Upper lobe of right lung (tissue), 1 donor: ENCODE measurements at places on chromosomes 2 and 18.

- no peak for DNase-seq
Measured at GRCh38 chr2:158253170-158253569, 151.5 kb downstream of the UPP2 start.

DNA sequence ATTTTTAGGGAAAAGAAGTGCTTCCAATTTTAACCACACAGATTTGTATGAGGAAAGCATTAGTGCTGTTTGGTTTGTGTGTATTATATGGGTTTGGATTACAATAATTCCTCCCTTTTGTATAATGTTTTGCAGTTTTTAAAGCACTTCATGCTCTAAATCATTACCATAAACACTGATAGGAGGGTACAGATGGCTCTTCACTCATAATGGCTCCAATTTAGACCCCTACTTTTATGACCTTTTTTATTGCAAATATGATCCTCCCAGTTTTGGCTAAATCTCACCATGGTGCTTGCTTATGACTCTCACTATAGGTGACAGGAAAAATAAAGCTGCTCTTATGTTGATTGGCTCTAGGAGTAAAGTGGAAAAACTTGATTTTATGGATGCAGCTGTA is 23.8 kb upstream of the TMEM17 start:
- no peak for DNase-seq

GRCh38 chr2:196604196-196604595 is 35.3 kb upstream of the CCDC150 start:
- DNase-seq = no peak

GRCh38 chr2:227881866-227882517 is 10.6 kb downstream of the DAW1 start:
- no peak for DNase-seq

GRCh38 chr2:10688921-10689807 is 611 bp downstream of the NOL10 start:
- no peak for DNase-seq

GRCh38 chr2:29920130-29920577 is 1.2 kb downstream of the ALK start:
- peak; percentile 77 for DNase-seq

- DNase-seq = no peak
Measured at GRCh38 chr2:185665251-185665814, 73.3 kb upstream of the FSIP2 start.

GRCh38 chr18:46958209-46958608 is 40.8 kb downstream of the KATNAL2 start:
- DNase-seq = no peak

- no peak for DNase-seq
Measured at GRCh38 chr18:8358033-8358765, 251.0 kb upstream of the RAB12 start.

DNA sequence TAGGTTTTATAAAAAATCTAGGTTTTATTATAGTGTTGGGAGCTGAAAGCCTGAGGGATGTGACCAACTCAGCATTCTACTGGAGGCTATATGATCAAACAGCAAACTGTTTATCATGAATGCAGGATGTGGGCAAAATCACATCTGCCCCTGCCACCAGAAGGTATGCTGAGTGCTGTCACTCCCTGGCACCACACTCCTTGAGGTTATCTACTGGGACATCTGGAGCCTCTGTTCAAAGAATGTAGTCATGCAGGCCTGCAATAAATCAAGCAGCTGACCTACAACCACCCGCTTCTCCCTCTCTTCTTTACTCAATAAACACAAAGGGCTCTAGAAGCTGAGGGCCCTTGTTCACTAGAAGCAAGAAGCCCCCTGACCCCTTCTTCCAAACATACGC is 328.4 kb upstream of the DDX18 start:
- DNase-seq = no peak

- DNase-seq = no peak
Measured at GRCh38 chr2:201049455-201049854, 22.0 kb downstream of the HYCC2 start.

GRCh38 chr18:73670524-73670923 is 477.1 kb downstream of the FBXO15 start:
- DNase-seq = no peak

- peak; percentile 65 for DNase-seq
Measured at GRCh38 chr2:164826293-164827243, 15.1 kb downstream of the COBLL1 start.

DNA sequence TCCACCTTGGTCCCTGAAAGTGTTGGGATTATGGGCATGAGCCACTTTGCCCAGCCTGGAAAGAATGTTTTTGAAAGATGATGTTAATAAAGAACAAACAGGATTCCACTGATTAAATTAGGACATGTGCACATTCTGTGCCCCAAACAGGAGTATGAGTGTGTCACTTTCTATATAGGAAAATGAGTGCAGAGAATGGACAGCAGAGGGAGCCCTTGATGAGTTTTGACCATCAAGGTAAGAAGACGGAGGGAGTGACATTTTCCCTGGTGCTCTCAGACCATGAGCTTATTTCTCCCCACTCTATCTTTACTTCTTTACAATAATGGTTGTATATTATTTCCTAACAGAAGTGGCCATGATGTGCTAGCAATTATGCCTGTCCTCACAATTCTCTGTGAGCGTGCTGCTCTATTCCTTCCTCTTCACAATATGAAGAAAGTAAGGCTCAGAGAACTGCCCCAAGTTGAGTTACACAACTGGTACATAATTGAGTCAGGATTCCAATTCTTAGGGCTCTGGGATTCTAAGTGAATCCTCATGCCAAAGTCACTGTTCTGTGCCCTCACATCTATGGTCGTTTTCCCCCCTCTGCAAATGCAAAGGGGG is 20.6 kb downstream of the RPL37A start:
- no peak for DNase-seq

DNA sequence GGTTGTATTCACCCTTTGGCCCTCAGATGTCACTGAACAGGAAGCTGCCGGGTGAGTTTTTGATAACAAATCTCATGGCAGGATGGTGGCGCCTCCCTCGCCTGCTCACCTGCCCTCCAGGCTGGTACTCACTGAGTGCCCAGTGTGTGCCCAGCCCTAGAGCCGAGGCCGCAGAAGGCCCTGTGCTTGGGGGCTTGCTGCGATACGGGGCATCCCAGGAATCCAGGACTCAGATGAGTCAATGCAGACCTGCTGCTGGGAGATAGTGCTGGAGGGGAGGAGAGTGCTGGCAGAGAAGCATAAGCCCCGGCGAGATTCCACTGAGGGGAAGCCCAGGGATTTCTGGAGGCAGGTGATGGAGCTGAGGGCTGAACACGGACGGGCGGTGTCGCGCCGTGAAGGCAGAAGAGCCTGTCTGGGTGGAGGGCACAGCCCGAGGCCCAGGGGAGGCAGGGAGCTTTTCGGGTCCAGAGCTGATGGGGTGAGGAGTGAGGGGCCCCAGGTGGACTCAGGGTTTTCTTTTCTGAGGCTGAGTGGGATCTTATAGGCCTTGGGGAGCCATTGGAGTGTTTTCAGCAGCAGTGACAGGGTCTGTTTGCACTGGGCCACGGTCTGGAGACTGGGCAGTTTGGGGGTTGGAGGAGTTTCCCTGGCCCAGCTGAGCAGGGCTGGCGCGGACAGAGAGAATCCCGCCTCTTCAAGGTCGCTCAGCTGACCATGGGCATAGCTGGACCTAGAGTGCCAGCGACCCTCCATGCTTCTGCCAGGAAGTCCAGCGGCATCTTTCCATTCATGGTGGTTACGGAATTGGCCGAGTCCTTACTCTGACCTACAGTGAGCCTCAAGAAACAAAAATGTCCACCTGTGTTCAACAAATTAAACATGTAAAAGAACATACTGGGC is 35.5 kb downstream of the LDLRAD4 start:
- peak; percentile 51 for DNase-seq

DNA sequence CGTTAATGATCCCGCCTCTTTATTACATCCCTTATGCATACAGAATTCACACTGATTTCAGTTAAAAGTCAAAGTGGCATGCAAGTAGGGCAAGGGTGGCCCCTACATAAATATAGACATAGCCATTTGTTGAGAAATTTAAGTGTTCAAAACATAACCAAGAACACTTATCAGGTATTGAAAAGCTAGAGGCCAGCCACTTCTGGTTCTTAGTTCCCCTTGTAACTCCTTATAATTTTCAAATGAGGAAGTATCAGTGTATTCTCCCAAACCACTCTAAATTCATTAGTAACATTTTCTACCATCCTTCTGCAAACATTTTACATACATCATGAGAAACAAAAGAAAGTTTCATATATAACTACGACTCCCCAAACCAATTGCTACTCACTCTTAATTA is 5.8 kb upstream of the ARL5A start:
- DNase-seq = no peak

- no peak for DNase-seq
Measured at GRCh38 chr2:226142463-226142862, 657.2 kb downstream of the IRS1 start.
